ENCODE measurements at places on chromosomes 16 and 17.

GRCh38 chr16:86390335-86390734 is 120.0 kb upstream of the FOXF1 start:
- no peak for ATAC-seq

GRCh38 chr16:14193316-14193871 is 122.3 kb downstream of the MRTFB start:
- no peak for ATAC-seq

DNA sequence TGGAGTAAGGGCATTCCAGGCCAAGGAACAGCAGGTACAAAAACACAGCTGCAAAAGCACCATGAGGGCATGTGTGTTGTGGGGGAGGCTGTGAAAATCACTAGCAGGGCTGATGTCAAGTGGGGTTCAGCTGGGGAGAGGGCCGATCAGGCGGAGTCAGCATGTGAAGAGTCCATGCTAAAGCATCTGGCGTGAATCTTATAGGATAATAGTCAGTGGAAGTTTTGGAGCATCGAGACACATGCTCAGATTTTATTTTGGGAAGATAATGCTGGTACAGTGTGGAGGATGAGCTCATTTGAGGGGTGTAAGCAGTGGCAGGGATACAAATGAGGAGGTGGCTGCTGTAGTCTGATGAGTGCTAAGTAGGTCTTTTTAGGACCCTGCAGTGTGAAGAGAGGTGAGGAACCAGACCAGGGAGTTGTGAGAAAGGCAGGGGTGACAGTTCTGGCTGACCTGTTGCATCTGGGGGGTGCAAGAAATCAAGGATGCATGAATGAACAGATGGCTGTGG is 30.3 kb downstream of the MMD start:
- no peak for ATAC-seq

- ATAC-seq: peak; percentile 33
Measured at GRCh38 chr16:56960681-56961281, 969 bp upstream of the CETP start.

DNA sequence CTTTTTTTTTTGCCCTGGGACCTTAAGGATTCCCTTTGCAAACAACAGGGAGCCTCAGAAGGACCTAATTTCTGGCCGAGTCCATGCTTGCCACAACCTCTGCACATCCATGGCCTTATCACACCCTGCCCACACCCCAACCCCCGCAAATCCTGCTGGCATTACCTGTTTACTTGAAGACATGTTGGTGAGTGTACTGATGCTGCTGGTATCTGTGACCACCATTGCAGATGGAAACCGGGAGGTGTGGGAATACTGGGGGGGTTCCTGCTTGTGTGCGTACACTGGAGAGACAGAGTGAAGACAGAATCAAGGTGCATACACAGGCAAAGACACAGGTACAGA is 46.0 kb downstream of the HNF1B start:
- no peak for ATAC-seq

- ATAC-seq: peak; percentile 30
Measured at GRCh38 chr17:66633317-66633965, 201.5 kb upstream of the CACNG5 start.

DNA sequence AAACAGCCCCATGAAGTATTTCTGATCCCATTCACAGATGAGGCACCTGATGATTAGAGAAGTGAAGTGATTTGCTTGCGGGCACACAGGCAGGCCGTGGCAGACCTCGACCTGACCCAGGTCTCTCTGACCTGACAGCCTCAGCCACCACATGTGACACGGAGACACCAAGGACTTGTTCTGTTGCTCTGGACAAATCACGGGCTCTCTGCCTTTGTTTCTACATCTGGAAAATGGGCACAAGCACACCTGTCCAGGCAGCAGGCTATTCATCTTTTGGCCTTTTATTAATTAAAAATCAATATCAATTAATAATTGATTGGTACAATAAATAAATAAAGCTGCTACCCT is 3.4 kb downstream of the MAP3K14 start:
- no peak for ATAC-seq

DNA sequence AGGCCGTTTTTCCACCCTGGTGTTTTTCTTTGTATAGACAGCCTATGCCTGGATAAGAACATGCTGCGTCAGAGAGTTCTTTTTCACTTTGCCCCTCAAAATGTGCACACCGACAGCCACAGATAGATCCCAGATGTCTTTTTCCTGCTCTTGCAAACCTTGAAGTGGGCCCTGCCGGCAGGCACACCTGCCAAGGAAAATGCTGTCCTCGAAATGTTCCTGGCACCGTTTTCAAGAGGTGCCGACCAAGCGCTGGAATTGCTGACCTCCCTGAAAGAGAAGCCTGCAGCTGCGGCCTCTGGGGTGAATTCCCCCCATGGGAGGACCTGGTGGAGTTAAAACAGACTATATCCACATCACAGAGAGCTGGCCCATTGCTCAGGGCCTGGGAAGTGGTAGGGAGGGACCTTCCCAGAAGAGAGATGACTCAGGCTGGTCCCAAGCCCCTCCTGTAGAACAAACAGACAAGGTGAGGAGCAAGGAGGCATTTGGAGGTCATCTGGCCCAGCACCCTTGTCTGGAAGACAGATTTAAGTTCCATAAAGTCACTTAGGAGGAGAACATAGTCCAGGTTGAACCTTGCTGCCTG is 668.1 kb downstream of the MAF start:
- no peak for ATAC-seq

GRCh38 chr17:73067075-73067474 is 25.4 kb downstream of the SLC39A11 start:
- ATAC-seq: no peak

- peak; percentile 94 for ATAC-seq
Measured at GRCh38 chr17:41571561-41572434, at the start of gene KRT9. KRT9 (minus strand) TSS chr17:41572059; CDS start chr17:41571992, 67 bp downstream.

GRCh38 chr16:82694239-82694874 is 67.6 kb downstream of the CDH13 start:
- ATAC-seq: no peak

GRCh38 chr17:78400581-78401240 is 22.3 kb downstream of the PGS1 start:
- ATAC-seq: no peak

- ATAC-seq: peak; percentile 6
Measured at GRCh38 chr17:76384987-76385891, 830 bp downstream of the SPHK1 start.

DNA sequence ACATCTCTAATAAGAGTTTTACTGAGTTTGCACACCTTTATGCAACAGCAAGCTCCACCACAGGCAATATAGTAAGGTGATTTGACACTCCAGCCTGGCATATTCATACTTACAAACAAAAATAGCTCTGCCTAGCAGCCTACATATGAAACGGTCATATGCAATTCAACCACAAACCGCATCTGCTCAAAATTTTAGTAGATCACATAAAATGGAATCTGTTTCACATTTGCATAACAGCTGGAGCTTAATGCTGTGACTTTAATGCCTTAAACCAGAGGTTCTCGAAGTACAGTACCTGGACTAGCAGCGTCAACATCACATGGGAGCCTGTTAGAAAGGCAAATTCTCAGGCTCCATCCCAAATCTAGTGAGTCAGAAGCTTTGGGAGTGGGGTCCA is 578.4 kb downstream of the CDH11 start:
- ATAC-seq: no peak

DNA sequence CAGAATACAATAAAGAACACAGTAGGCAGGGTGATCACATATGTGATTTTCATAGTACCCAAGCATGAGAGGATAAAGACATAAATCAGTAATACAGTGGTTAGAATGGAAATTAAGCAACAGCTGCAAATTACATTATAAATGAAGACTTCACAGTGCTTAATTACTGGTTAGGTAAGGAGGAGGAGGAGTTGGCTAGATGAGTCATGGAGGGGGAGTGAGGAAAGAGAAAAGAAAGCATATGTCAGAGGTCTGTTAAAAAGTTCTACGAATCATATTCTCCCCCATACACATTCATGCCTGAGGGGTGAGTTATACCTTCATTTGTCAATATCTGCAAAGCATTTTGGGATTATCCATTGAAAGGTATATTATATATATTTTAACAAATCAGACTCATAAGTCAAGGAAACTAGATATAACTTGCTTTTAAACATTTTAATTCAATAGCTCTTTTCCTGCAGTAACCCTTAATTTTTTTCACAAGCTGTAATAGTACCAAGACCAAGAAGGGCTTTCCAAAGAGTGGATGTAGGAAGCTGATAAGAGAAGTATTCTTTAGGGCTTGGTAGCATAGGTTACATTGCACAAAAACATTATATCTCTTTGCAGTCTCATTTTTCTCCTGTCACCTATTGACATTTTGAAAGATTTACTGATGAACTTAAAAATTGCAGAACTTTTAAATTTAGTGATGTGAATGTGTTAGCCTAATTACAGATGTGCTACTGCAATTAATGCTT is 99.3 kb downstream of the STXBP4 start:
- ATAC-seq: no peak

GRCh38 chr16:72473631-72474030 is 301.7 kb upstream of the PMFBP1 start:
- ATAC-seq: no peak

DNA sequence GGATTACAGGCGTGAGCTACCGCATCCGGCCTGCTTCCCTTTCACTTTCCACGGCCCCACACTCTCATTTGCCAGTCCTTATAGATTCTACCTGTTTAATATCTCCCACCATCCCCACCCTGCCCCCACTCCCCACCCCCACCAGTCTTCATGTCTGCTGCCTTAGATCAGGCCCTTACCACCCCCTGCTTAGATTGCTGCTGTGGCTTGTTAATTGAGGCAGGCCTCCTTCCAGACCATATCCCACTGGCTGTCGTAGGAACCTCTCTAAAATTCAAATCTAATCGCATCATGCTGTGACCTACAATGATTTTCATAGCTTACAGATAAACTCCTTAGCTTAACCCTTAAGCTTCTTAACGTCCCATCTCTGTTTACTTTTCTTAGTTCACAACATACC is 4.9 kb downstream of the IQCK start:
- ATAC-seq: no peak
